ENCODE measurements at places on chromosomes 3 and 15.

DNA sequence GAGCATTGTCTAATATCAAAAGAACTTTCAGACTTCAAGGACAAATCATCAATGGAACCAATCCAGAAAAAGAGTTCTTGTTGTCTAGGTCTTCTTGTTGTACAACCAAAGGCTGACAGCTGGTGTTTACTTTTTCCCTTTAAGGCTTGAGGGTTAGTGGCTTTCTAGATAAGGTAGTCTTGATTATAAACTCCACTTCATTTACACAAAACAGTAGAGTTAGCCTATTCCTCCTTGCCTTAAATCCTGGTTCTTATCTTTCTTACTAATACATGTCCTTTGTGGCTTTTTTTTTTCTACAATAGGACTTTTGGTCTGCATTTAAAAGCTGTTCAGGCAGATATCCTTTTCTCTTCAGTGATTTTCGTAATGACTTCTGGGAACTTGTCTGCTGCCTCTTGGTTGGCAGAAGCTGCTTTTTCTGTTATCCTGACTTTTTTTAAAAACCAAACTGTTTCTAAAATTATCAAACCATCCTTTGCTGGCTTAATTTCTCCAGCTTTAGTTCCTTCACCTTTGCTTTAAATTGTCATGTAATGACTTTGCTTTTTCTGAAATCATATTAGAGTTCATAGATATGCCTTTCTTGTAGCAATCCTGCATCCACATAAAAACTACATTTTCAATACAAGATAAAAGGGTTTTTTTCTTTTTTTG is 44.8 kb downstream of the STRIT1 start:
- no peak for DNase-seq

GRCh38 chr3:26498271-26498670 is 124.3 kb upstream of the LRRC3B start:
- no peak for DNase-seq

DNA sequence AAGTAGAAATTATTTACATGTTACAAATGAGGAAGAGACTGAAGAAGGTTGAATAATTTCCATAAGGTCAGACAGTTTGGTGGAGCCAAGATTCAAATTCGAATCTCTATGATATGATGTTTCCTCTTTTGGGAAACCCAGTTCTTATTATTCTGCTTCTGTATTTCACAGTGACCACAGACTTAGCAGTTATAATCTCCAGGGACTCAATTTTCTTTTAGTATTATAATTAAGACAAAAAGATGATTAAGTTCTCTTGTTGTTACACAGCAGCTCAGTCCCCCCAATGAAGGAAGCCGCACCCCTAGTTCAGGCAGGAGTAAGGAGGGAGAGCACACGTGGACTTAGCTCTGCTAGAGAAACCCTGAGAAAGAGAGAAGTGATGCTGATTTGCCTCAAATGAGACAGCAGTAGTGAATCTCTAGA is 130.6 kb downstream of the CCNL1 start:
- no peak for DNase-seq

DNA sequence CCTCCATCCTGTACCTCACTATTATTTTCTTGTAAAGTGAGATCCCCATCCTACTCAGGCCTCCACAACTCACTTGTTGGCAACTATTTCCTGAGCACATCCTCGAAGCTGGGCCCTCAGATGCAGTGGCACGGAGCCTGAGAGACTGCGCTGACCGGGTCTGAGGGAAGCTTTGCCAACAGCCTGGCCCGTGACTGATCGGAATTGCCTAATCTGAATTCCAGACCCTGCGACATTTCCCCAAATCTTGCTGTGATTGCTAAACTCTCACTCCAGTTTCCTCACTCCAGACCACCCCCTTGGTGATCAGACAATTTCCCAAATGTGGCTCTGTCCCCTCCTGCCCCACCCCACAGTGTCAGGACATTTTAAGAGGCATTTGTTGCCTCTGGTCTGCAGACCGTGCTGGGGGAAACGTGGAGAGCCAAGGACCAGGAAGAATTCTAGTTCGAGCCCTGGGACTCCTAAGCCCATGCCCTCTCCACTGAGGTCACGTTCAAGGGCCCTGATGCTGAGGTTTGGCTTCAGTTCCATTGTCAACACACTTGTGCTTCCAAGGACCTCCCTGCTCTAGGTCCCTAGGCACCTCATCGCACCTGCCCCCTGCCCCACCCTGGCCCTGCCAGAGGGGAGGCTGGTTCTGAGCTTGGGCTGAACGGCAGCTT is 22.8 kb downstream of the KLHL25 start:
- DNase-seq: no peak

GRCh38 chr15:35720019-35720418 is 174.1 kb upstream of the DPH6 start:
- DNase-seq: no peak

DNA sequence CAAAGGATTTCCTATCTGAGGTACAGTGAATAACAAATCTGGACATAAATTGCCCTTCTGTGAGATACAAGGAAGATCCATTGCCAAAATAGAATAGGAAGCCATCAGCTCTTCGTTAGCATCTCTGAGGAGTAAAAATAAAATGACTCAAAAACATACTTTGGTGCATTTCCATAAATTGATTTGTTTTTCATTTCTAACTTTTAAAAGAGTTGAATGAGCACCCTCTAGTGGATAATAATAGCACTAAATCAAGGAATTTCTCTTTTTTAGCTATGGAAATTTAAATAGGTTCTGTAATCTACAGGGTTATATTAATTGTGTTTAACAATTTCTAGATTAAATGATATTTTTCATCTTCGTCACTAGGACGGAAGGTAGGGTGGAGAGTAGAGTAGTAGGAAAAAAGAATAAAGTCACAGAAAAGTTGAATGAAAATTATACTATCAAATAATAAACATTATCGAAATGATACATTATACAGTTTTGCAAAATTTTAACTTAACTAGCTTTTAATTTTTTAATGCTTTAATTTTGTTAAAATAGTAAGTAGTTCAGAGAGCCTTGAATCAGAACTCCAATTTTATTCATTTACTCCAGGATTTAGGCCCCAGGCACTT is 6.4 kb downstream of the NSUN3 start:
- no peak for DNase-seq

DNA sequence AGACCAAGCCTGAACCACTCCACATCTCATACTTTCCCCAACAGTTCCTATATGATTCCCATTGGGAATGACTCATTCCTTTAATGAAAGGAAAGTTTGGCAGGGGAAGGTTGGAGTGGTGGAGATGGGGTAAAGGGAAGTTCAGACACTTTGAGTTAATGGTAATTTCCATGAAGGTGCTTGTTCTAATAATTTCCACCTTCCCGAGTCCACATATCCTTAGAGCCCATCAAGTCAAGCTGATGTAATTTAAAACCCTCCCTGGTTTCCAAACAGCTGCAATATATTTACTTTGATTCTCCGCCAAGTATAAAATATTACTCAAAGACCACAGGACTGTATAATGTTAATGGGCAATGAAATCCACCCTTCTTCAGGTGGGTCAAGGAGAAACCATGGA is 95.0 kb upstream of the GALNT15 start:
- DNase-seq: no peak

GRCh38 chr3:10291641-10292040 is 1.1 kb downstream of the GHRL start:
- no peak for DNase-seq

DNA sequence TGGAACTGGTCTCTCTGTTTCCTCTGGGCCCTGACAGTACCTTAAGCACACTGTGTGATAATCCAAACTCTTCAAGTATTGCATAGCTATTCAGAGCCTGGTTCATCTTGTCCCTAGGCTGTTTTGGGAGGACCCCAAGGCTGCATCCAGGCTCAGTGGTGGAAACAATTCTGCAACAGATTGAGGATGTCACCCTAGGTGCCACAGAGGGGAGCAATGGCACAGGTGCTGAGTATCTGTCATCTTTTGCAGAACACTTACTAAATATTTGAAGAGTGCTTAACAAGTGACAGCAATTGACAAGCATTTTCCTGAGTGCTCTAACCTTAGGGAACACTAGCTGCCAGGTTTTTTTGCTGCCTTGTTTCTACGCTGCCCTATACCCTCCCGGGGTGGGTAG is 27.8 kb downstream of the STARD5 start:
- DNase-seq: no peak

DNA sequence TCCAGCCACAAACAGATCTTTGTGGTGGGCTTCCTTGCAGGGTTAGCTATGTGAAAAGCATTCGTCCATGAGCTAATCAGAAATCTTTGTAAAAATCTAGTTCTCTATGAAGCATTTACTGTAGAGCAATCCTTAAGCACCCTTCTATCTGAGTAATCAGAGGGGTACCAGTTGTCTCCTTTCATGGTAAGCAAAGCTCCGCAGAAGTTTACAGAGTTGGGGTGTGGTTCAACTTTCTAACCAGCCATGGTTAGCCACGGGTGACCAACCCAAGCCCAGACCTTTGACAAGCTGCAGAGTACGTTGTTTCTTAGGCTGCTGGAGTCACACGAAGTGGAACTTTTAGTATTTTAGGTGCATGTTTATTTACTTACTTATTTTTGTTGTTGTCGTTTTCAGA is 77.4 kb downstream of the FLNB start:
- DNase-seq: no peak

DNA sequence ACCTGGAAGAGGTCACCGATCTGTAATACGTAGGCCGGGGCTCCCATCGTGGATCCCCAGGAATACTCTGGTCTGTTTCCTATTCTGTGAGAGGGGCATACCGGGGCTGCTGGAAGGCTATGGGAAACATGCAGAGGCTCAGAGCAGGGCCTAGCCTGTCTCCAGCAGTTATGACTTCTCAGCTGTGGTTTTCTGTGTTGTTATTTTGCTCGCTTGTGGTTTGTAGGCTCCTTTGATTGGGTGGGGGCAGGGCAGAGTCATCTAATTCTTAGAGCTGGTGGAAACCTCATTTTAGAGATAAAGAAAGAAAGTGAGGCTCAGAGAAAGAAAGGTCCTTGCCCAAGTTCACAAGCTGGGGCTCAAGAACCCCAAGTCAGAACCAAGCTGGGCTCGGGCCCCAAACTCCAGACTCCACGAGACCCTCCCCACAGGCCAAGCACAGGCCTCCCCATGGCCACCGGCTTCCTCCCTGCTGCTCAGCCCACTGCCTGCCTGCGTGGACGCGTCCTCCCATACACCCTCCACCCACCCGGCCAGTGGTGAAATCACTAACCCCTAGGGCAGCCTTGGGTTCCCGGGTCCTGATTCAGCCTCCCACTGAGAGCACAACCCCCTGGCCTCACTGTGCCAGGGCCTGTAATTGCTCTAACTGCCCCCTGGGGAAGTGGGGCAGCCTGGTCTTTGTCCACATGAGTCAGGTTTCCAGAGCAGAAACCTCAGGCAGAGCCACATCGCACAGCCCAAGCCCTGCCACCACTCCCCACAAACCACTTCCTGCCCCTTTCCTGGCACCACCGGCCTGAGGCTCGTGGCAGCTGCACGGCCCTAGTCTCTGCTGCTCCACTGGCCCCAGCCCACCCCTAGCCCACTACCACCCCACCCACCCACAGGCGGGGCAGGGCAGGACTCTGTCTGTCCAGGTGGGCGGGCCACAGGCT is 270.8 kb downstream of the UACA start:
- no peak for DNase-seq

DNA sequence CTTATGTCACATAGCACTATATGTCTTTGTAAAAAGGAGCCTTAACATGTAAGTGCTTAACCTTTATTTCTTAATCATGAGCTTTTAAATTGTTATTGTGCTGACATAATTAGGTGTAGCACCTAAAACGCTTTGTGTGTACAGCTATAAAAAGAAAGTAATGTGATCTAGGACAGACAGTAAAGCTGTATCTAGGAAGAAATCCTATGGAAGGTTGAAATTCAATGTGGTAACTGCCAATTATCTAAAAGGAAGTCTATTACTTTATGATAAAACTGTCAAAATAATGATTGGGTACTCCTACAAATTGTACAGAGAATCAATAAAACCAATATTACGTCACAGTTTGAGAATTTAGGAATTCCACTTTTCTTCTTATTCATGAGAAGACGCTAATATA is 87.9 kb downstream of the CDIN1 start:
- DNase-seq: no peak

DNA sequence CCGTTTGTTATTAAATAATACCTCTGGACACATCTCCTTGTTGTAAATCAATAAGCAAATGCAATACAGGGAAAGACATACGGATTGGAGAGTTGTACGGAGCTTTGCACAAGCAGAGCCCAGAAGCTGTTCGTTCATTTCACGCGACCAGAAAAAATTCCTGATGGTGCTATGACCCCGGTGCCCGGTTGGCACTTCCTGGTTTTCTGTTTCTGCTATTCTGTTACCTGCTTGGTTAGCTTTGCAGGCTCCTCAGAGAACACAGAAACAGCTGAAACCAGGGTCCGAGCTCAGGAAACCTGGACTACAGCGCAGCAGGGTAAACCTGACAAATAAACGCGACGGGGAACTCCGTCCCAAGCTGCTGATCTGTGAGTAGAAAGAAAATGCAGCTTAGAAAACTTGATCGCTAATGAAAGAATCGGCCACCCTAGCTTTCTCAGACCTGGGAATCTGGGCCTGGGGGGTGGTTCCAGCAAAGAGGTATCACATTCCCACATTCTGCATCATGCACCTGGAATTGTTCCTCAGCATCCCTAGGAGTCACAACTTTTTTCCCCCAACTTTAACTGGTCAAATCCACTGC is 845 bp downstream of the CNTN3 start:
- no peak for DNase-seq

- no peak for DNase-seq
Measured at GRCh38 chr3:171165983-171166382, 139.5 kb upstream of the SLC2A2 start.

- DNase-seq: no peak
Measured at GRCh38 chr3:72487078-72487765, 361.0 kb downstream of the SHQ1 start.

GRCh38 chr15:69720536-69720935 is 267.9 kb downstream of the RPLP1 start:
- no peak for DNase-seq

- DNase-seq: no peak
Measured at GRCh38 chr3:99874237-99875002, 56.8 kb downstream of the CMSS1 start.

DNA sequence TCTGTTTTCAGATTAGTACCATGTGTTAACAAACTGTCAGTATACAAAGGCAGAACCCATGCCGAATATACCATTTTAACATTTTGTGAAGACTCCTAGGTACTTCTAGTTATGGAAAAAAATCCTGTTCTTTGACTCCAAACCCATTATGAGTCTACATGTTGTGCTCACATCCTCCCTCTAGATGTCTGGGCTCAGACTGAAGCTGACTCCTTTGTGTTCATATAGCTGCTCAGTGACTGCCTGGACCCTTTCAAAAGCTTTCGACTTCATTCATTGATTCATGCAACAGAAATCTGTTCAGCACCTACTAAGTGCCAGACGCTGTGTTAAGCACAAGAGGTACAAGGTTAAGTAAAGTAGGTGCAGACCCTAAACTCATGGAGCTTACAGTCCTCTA is 60.5 kb downstream of the MEGF11 start:
- no peak for DNase-seq

- no peak for DNase-seq
Measured at GRCh38 chr15:100108846-100109245, 232.9 kb downstream of the ADAMTS17 start.

GRCh38 chr3:107651782-107652181 is 129.0 kb downstream of the BBX start:
- DNase-seq: no peak

DNA sequence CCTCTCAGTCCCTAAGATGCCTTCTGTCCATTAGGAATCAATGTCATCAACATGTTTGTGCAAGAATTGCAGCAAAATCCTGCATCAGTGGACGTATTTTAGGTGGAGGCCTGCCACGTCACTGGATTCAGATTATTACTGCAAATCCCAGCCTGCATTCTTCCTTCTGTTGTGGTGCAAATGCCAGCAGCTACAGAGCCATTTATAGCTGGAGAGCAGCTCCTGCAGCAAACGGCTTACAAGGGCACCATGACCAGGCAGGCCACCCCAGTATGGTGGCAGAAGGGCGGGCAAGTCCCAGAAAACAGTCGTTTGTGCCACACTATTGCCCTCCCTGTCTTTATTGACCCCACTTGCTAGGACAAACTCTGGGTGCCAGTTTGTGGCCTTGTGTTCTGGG is 74.7 kb downstream of the SNRK start:
- no peak for DNase-seq

Data from NCI-H774 (cell line).